ENCODE measurements at places on chromosomes 6 and 20.

DNA sequence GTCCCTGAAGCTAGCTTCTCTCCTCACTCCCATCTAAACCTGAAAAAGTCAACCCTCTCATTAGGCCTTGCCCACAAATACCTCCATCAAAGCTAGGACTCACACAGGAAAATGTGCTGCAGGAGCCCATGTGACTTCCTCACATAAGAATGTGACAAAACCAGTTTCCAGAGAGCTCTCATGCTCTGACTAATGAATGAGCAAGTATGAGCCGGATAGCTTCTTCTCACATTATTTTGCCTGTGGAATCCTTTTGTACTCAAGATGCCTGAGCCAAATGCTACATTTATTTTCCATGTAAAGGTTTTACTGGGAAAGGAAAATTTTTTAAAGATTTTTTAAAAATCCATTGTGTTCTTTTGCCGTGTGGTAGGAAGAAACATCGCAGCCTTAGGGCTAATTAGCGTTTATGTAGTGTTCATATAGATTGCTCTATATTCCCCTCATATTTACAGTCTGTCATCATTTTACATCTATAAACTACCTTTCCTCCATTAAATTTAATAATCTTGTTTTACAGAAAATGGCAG is 68.6 kb upstream of the CCN6 start:
- DNase-seq = peak; percentile 93

GRCh38 chr6:35411066-35411465 is 41.1 kb upstream of the FANCE start:
- no peak for DNase-seq

GRCh38 chr6:32882879-32883250 is 28.9 kb downstream of the PSMB9 start:
- DNase-seq = no peak

- DNase-seq = no peak
These were observed 123.5 kb downstream of the MAP3K7 start for GRCh38 chr6:90463359-90463758.

DNA sequence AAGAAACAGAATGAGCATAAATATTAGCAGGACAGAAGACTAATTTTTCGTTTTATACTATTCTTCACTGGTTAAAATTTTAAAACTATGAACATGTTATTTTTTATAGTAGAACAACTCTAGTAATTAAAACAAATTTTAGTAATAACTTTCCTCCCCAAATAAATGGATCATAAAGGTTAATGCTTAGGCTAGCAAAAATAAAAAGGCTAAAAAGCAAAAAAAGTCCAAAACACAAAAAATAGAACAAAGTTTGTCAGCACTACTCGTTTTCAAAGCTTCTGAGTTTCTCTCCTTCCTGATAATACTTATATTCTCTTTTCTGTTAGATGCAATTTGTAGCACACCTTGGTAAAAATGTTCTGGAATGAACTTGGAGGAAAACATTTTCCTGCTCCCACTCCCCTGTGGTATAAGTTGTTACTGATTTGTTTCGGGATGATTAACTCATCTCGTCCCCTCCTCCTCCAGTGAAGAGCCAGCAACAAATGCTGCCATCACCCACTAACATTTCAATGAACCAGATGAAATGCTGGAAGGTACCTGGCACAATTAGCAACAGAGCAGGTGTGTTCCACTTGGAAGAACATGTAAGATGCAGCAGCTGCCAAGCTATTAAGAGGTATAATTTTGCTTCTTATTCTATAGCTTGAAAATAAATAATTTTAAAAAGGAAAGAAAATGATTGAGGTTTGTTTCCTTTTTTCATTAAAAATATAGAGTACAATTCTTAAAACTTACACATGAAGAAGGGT is 130.5 kb downstream of the MYB start:
- peak; percentile 54 for DNase-seq

DNA sequence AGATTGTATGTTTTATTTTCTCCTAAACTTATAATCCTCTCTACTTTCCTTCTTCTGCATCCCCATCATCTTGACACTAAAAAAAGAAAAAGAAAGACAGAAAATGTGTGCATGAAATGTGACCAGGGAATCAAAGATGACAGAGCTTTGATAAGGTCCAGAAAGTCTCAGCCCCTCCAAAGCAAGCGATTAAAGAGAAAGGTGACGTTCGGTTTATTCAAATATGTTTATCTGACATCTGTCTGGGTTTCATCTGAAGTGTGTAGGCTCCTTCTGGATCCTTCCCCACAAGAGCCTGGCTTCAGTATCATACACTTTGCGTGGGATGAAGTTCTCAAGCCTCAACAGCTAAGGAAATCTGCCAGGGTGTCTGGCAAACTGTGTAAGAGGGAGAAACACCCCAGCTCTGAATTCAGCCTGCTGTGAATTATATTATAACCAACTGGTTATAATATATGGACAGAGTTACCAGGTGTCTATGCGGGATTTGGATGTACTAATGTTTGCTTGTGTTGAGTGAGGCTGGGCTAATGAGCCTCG is 263.0 kb downstream of the ZNF217 start:
- no peak for DNase-seq

DNA sequence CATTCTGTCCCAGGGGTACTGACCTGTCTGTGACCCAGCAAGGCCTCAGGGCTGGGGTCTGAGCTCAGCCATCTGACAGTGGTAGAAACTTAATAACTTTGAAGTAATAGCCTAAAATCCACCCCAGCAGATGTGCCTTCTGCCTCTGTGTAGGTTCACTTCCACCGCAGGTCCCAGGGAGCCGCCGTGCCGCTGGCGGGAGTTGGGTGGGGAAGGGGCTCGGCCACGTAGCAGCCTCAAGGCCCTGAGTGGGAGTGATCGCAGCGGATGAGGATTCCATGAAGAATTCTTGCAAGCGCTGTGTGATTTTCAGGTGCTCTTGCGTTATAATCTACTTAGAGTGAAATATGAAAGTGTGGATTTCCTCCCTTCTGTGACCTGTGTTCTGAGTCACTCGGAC is 163.7 kb downstream of the DTNBP1 start:
- no peak for DNase-seq

- DNase-seq = no peak
These were observed 12.8 kb upstream of the BICRAL start for GRCh38 chr6:42769051-42769450.

DNA sequence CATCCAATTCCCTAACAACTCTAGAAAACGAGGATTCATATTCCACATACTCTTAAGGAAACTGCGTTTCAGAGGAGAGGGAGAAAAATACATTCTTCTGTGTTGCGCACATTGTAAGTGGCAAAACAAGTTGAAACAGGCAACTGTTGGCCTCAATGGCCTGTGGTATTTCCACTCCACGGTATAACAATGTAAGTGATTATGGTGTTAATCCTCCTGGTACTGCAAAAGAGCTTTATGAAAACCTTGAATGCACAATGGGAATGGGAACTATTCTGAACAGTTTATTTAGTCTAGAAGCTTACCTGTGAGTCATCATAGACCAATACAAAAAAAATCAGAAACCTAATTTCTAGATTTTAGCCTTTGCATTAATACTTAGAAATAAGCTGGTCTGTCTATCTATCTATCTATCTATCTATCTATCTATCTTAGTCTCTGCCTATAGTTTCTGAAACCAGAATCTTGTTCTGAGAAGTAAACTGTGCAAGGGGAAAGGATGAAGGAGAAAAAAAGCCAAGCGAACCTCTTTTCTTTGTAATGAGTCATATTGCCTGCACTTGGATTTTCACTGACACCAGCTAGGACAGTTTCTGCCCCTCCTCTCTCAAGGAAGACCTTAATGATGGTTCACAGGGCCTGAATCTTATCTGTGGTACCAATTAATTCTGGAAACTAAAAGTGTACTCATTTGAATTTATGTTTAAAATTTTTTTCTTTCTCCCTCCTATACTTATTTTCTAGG is 101.5 kb downstream of the RNF144B start:
- no peak for DNase-seq

DNA sequence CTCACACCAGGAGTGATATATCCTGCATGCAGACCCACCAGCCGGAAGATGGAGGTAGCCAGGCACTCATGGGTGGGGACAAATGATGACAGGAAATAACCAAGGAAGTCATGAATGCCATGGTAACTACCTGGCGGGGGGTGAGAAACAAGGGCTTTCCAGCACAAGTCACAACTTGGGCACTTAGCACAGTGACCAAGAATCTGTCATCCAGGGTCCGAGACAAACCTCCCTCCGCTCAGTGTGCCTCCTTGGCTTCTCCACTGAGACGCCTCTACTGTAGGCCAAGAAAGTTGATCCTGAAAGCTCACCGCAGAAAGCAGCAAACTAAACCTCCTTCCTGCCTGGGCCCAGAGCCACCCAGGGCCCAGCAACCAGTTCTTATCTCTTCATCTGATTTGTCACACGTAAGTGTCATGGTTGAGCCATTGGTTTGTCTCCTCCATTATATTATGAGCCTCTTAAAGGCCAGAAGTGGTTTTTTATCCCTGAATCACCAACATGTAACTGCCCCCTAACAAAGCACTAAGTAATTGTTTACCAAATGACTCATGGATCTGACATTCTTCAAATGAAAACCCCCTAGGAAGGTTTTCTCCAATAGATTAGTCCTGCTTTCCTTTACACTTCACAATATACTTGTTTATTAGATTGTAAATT is 84.3 kb upstream of the TAB2 start:
- DNase-seq = peak; percentile 77

GRCh38 chr6:153065222-153065621 is 62.7 kb upstream of the MTRF1L start:
- no peak for DNase-seq

- DNase-seq = no peak
These were observed at the start of gene TAB2 for GRCh38 chr6:149317644-149318571. TAB2 (plus strand) TSS chr6:149317712; CDS start chr6:149369998, 52,286 bp downstream.

GRCh38 chr6:13355043-13355945 is 27.0 kb upstream of the TBC1D7 start:
- no peak for DNase-seq

DNA sequence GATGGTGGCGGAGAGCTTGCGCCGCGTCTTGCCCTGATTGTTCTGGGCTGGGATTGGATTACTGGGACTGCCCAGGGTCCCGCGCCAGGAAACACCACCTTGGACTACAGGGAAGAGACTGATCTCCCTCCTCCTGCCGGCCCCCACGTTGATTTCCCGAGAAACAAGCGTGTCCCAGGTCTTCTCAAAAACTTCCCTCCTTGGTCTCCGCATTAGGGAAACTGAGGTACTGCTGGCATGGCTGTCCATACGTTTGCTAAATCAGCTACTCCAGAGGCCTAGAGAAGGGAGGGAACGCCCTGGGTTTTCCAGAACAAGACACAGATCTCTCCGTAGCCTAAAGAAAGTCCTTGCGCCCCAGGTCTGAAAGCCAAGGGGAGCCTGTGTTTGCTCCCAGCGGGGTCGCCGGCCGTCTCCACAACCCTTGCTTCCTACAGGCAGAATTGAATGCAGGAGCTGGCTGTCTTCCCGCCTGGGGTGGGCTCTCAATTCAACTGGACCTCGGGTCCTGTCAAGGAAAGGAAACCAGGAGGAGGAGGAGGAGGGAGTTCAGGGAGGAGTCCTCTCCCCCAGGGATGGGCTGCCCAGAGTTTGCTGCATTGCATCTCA is 29.2 kb downstream of the TFAP2A start:
- no peak for DNase-seq

GRCh38 chr6:43143235-43144128 is 27.6 kb upstream of the SRF start:
- peak; percentile 68 for DNase-seq

GRCh38 chr6:157080986-157081391 is 242.3 kb downstream of the TMEM242 start:
- DNase-seq = no peak

Measured in NCI-H2029 (cell line).